ENCODE measurements at places on chromosomes 1 and 21. TPM values are rescaled to one million over a fixed set of nuclear protein-coding genes. Genes with fewer than 3 reads are reported as not detected.

GRCh38 chr1:240843798-240844197 lies 231.8 kb upstream of the GREM2 start:
- H3K4me1 ChIP-seq, result no peaks in the 10 kb centered on the region
- DNase-seq, result no peak
- no peaks in the 10 kb centered on the region for H3K36me3 ChIP-seq
- no peak overlapping the region for H3K27ac ChIP-seq

GRCh38 chr1:22636927-22637326 lies 499 bp downstream of the C1QA start:
- no peaks in the 10 kb centered on the region for H3K36me3 ChIP-seq
- no peaks in the 10 kb centered on the region for H3K4me1 ChIP-seq
- H3K27ac ChIP-seq, result no peak overlapping the region
- DNase-seq, result no peak

- no peak overlapping the region for H3K27ac ChIP-seq
- DNase-seq, result no peak
- no peaks in the 10 kb centered on the region for H3K36me3 ChIP-seq
- H3K4me3 ChIP-seq, result no peak overlapping the region
- H3K4me1 ChIP-seq, result peaks cover 14% of the 10 kb centered on the region
Observed at GRCh38 chr1:45395051-45395450, 54.8 kb upstream of the MUTYH start.

DNA sequence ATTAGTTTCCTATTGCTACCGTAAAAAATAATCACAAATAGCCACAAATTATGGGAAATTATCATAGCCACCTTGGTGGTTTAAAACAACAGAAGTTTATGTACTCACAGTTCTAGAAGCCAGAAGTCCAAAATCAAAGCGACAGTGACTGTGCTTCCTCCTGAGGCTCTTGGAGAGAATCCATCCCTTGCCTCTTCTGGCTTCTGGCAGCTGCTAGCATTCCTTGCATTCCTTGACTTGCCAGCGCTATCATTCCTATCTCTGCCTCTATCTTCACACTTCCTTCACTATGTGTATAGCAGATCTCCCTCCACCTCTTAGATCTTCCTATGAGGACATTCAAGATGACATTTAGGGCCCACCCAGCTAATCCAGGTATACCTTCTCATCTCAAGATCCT lies 180.1 kb upstream of the USP25 start:
- H3K4me1 ChIP-seq, result peaks cover 11% of the 10 kb centered on the region
- no peaks in the 10 kb centered on the region for H3K27me3 ChIP-seq
- no peaks in the 10 kb centered on the region for H3K36me3 ChIP-seq

ZNF684 gene
- 4.2 TPM for total RNA-seq

DNA sequence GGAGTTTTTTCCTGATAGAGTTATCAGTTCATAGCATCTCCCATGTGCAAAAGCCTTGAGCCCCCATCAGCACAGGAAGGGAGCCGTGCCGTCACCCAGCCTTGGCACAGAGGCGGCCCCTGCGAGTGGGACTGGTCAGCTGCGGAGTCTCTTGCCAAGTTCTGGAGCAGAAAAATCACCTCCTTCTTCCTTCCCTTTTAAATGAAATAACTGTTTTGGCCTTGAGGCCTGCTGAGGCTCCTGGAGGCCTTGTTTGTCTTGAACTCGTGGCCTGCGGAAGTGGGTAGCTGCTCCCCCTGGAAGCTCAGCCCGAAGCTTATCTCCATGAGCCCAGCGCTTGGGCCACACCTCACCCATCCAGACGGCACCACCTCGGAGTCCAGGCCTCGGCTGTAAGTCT lies 145.7 kb upstream of the TMEM51 start:
- no peak for DNase-seq
- H3K36me3 ChIP-seq, result no peaks in the 10 kb centered on the region
- no peak overlapping the region for H3K4me3 ChIP-seq
- no peak overlapping the region for H3K27ac ChIP-seq

DIRAS3 gene
- 0.20 TPM for total RNA-seq

DNA sequence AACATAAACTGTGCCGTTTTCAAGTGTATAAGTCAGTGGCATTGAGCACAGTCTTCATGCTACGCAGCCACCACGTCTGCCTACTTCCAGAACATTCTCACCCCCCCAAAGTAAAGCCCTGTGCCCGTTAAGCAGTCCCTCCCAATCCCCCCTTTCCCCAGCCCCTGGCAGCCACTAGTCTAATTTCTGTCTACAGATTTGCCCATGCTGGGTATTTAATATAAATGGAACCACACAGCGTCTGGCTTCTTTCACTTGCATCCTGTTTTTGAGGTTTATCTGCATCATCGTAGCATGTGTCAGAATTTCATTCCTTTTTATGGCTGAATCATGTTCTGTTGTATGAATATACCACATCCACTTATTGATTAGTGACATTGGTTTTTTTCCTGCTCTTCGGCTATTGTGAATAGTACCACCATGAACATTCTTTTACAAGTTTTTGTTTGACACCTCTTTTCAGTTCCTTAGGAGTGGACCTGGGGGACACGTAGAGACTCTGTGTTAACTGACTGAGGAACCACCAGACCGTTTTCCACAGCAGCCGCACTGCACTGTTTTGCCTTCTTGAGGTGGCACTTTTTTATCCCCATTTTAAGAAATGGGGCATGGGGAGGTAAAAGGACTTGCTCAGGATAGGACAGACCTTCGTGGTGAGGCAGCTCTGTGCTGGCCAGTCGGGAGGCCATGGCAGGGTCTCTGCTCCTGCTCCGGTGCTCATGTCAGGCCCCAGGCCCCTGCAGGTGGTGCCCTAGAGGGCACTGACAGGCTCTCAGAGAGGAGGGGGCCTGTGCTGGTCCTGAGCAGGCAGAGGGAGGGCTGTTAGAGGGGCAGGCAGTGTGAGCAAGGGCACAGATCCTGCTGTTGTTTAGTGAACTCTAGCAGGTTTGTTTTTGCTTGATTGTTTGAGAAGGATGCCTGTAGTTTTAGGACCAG lies 123.8 kb downstream of the PCBP3 start:
- DNase-seq, result peak; percentile 53
- peak overlapping the region; percentile 89 for H3K27ac ChIP-seq
- H3K27me3 ChIP-seq, result no peaks in the 10 kb centered on the region
- peak overlapping the region; percentile 32 for H3K4me3 ChIP-seq
- H3K4me1 ChIP-seq, result peaks cover 41% of the 10 kb centered on the region

SRGAP2B gene
- total RNA-seq, result 15.7 TPM

DNA sequence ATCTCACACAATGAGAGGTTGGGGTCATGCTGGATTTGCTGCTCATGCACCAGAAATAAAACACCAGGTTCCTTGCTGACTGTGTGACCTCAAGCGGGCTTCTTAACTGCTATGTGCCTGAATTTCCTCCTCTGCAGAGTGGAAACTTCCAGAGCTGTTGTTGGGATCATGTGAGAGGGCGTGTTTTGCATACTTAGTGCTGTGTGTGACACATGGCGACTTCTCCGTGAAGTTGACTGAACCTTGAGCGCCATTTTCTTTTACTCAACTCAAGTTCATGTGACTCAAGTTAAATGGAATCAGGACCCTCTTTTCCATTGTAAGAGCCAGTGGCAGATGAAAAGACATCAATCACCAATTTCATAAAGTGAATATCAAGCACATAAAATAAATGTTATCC lies 224.0 kb downstream of the KIF26B start:
- DNase-seq, result no peak
- H3K36me3 ChIP-seq, result no peaks in the 10 kb centered on the region
- H3K4me1 ChIP-seq, result peaks cover 33% of the 10 kb centered on the region
- H3K4me3 ChIP-seq, result no peak overlapping the region
- H3K27ac ChIP-seq, result peak overlapping the region; percentile 9
- H3K27me3 ChIP-seq, result no peaks in the 10 kb centered on the region

INSRR gene
- 0.54 TPM for total RNA-seq

DNA sequence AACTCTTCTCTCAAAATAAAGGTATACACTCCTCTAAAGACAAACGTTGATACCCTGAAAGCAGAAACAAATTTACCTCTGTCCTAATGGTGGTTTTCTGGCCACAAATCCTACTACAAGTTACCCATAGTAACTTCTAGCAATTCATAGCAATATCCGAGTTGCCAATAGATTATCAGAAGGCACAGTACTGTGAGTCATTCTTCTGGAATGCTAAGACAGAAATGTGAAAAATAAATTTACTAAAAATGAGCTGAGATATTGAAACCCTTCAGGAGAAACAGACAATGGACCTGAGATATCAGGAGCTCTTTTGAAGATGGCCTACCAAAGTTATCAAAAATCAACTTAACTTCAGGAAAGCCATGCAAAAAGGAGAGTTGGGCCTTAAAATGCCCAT lies 715.0 kb upstream of the ADAMTS5 start:
- H3K36me3 ChIP-seq, result no peaks in the 10 kb centered on the region
- no peak for DNase-seq
- H3K27me3 ChIP-seq, result no peaks in the 10 kb centered on the region
- H3K4me1 ChIP-seq, result no peaks in the 10 kb centered on the region

GRCh38 chr1:185598332-185598731 lies 135.9 kb upstream of the HMCN1 start:
- no peaks in the 10 kb centered on the region for H3K27me3 ChIP-seq
- H3K27ac ChIP-seq, result no peak overlapping the region
- H3K36me3 ChIP-seq, result no peaks in the 10 kb centered on the region
- DNase-seq, result no peak
- peaks cover 14% of the 10 kb centered on the region for H3K4me1 ChIP-seq
- H3K4me3 ChIP-seq, result no peak overlapping the region

GRCh38 chr1:25922056-25922970 lies 16.1 kb upstream of the STMN1 start:
- H3K27me3 ChIP-seq, result peaks cover 6% of the 10 kb centered on the region
- peak; percentile 66 for DNase-seq
- peak overlapping the region; percentile 68 for H3K4me3 ChIP-seq

DNA sequence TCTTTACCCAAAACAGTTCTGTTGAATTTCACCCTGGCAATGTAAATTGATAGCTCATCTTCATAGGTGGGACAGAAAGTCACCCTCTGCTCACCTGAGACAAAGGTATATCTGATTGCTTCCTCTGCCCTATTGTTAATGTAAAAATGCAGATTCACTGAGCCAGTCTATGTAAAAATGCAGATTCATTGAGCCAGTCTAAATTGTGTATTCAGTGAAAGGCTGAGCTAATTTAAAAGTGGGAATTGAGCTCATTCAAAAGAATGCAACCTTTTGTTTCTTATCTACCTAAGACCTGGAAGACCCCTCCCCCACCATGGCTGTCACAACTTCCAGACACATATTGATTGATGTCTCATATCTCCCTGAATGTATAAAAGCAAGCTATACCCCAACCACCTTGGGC lies 4.8 kb upstream of the MYSM1 start:
- no peak overlapping the region for H3K27ac ChIP-seq
- no peaks in the 10 kb centered on the region for H3K4me1 ChIP-seq
- no peaks in the 10 kb centered on the region for H3K27me3 ChIP-seq
- H3K4me3 ChIP-seq, result no peak overlapping the region

L1TD1 gene
- total RNA-seq, result not detected

DNA sequence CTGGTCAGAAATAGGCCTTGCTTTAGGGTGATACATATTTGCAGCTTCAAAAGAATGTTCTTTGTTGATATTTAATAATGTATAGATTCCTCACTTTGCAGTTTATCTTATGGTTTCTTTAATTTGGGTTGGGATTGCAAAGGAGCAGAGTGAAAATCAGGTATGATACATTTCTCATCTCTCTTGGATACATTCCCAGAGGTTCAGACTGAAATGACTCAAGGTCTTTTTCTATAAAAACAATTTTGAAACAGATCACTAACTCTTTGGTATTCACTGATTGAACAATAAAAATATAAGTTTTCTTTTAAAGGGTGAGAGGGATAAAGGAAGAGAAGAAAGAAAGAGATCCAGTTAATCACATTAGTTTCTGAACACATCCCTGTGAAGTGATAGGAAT lies 606.5 kb upstream of the CAMK1G start:
- no peak overlapping the region for H3K27ac ChIP-seq
- DNase-seq, result no peak
- no peak overlapping the region for H3K4me3 ChIP-seq
- no peaks in the 10 kb centered on the region for H3K36me3 ChIP-seq

PADI2 gene
- total RNA-seq, result not detected

DNA sequence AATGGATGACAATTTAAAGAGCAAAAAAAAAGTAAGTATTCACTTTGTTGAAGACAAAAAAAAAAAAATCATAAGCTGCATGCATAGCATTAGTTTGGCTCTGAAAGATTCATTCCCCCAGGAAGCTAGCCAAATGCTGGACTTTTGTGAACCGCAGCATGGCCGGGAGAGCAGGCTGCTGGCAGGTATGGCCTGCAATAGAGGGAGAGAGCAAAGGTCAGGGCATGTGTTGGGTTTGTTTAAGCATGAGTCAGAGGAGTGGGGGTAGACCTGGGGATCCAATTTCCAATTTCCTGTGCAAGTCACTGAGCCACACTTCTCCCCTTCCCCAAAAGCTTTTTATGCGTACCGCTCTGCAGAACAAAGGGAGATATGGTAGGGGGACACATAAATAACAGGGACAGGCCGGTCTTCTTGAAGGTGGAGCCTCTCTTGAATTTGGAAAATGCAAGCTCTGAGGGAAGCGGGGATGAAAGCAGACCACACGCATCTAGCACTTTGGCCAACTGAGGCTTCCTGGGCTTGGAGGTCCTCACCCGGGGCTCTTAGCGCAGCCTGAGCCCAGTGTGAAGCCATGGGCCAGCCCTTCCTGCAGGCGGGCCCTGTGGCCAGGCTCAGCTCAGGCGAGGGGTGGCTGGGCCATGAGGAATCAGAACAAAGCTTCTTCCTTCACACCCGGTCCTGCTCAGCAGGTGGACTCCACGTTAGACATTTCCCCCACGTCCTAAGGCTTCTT lies 171.1 kb downstream of the TOMM20 start:
- H3K4me3 ChIP-seq, result no peak overlapping the region
- H3K36me3 ChIP-seq, result no peaks in the 10 kb centered on the region
- DNase-seq, result no peak

ACKR1 gene
- not detected for total RNA-seq

DNA sequence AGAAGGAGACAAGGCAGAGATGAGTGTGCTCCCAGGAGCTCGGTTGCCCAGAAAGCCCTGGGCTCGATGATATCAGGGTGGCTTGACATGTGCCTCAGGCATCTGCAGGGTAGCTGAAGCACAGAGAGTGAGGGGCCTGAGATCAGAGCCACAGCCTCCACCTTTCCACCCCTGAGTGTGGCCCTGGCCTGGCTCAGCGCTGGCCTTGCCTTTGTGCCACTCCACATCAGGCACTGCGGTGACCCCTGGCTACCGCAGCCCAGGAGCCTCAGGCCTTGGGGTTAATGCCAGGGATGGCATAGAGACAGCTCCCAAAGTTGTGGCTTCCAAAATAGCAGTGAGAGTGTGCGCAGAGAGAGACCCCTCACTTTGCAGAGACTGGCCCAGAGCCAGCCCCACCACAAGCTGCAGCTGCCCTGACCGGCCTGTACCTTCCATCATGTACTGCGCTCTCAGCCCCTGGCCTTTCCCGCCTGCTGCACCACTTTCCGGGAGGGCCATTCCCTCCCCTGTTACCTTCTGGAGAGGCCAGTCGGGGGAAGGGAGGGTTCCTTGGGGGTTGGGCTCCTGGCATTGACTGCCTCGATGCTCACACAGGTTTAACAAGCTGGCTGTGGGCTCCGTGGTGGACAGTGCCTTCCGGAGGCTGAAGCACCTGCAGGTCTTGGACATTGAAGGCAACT lies 19.5 kb downstream of the PODN start:
- DNase-seq, result no peak
- H3K4me1 ChIP-seq, result no peaks in the 10 kb centered on the region
- H3K27ac ChIP-seq, result no peak overlapping the region
- no peaks in the 10 kb centered on the region for H3K36me3 ChIP-seq
- H3K27me3 ChIP-seq, result no peaks in the 10 kb centered on the region

SH2D1B gene
- total RNA-seq, result not detected

TRPM2 gene
- 2.6 TPM for total RNA-seq

GRCh38 chr1:3293563-3294080 lies 160.8 kb upstream of the ARHGEF16 start:
- no peaks in the 10 kb centered on the region for H3K4me1 ChIP-seq
- no peak for DNase-seq
- no peak overlapping the region for H3K27ac ChIP-seq
- no peaks in the 10 kb centered on the region for H3K27me3 ChIP-seq

Data from activated CD8-positive, alpha-beta T cell treated with anti-CD3 and anti-CD28 coated beads for 36 hours (primary cell).